NCI-H1105 (cell line): ENCODE measurements at places on chromosomes 6 and 20.

DNA sequence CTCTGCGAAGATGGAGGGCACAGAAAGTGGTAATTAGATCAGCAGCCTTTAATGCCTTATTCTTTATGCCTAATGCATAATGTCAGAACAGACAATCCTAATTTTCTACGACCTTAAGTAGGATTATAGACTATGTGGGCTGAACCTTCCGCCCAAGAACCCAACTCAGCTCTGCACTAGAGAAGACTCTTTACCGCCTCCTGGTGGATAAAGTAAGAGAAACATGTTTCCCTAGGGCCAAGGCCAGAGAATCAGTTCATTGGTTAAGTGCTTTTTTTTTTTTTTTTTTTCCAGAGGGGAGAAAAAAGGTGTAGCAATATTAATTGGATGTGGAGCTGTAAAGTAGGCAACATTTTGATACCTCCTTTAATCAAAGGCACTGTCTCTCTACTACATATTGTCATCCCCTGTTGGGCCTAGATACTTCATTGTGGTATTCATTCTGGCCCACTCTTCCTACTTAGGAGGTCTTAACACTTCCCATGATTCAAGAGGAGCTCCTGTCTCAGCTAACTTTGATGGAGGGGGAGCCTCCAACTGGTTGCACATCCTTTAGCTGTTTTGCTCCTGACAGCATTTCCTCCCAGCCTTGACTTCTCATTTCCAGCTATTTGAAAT, 124.9 kb upstream of the NRN1 start:
- DNase-seq: no peak

GRCh38 chr6:133894795-133895358, 6.0 kb downstream of the TCF21 start:
- no peak for DNase-seq

DNA sequence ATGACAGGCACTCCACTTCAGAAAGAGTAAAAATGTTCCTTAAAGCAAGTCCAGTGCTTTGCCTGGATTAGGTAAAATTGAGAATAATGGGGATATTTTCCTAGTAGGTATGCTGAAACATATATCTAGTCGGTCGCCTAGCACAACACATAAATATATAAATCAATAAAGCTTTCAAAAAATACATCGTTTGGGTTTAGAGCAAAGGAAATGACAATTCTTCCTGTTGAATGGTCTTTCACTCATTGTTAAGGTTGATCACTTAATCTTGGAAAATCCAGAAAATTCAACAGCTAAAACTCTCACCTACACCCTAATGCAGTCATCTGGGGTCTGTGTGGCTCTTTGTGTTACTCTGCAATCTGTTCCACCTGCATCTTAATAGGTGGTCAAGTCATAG, 13.9 kb downstream of the HAO1 start:
- DNase-seq: no peak

GRCh38 chr6:52183131-52183713, 3.0 kb upstream of the IL17A start:
- no peak for DNase-seq

- DNase-seq: no peak
These were observed 98.5 kb downstream of the CARMIL1 start for GRCh38 chr6:25377664-25378063.
